ENCODE measurements at places on chromosomes 2 and 18. TPM values are rescaled to one million over a fixed set of nuclear protein-coding genes. Genes with fewer than 3 reads are reported as not detected.
A peak's percentile ranks its signal among the peaks of the same experiment; 100 is the strongest.

DNA sequence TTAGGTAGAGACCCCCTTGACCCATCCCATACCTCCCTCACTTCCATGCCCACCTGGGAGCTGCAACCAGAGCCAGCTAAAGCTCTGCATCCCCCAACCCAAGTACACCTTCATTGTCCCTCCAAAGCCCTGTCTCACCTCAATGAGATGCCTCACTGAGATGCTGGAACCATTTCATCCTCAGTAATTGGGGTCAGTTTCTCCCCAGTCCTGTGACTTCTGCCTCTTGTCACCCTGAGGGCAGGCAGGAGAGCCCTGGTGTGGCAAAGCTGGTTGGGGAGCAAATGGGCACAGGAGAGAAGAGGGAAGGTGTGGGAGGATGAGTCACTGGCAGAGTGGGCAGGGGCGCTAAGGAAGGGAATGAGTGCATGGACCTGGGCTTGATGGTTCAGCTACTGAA lies 27.9 kb upstream of the NT5DC4 start:
- peak overlapping the region; percentile 73 for H3K27ac ChIP-seq
- DNase-seq, result no peak
- no peaks in the 10 kb centered on the region for H3K36me3 ChIP-seq
- H3K4me3 ChIP-seq, result no peak overlapping the region

The PXDN gene
- 153 TPM for total RNA-seq

DNA sequence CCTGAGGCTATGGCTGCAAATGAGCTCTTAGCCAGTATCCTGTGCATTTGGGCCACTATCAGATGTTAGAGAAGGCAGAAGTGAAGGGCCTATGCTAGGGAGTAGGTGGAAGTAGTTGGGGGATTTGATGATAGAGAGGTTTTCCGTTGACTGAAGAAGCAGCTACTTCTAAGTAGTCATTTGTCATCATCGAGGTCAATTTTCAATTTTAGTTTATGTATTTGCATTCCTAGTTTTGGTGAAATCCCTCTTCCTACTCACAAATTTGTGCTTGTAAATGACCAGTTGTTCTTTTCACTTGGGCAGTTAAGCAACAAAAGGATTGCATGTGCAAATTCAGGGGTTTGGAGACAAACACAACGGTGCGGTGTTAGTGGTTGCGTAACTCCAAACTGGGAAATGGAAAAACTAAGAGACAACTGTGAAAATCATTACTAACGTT lies 48.5 kb upstream of the PELI1 start:
- DNase-seq, result no peak
- H3K27ac ChIP-seq, result no peak overlapping the region
- H3K27me3 ChIP-seq, result peaks cover 33% of the 10 kb centered on the region

- peak within 1 kb of the TSS; percentile 69 for H3K4me3 ChIP-seq
- H3K27ac ChIP-seq, result peak within 1 kb of the TSS; percentile 94
- no peaks in the 10 kb centered on the region for H3K27me3 ChIP-seq
- peak; percentile 94 for DNase-seq
- peaks cover 23% of the 10 kb centered on the region for H3K4me1 ChIP-seq
These were observed at the start of gene IGFBP5 for GRCh38 chr2:216695401-216695821. Gene IGFBP5, minus strand, starts transcription at chr2:216695549. Its CDS starts 774 bp downstream, at chr2:216694775.

The VAMP5 gene
- total RNA-seq, result 27.8 TPM

The ASXL2 gene
- 8.1 TPM for total RNA-seq

The C1GALT1C1L gene
- total RNA-seq, result 0.28 TPM

DNA sequence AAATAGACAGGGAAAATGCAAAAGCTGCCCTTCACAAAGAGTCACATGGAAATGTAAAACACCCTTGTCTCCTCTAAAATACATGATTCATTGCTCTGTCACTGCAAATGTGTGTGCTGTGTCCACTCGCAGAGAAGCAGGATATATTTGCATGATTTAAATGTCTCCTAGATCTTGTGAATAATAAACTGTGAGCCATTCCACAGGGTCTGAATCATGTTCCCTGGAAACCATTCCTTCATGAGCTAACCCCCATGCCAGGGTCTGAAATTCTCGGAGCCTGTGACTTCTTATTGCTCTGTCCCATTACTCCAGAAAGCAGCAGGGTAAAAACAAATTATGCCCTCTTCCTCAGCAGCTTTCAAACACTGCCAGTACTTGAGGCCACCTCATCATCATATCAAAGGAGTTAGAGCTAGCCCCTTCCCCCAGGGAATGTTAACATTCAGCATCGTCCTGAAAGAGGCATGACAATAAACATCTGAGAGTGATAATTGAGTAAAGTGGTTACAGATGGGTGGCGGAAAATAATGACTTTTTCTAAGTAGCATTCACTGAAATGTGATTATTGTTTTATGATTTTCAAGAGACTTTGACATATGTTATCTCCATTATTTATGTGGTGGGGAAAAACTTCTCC lies 11.7 kb upstream of the CNGA3 start:
- DNase-seq, result peak; percentile 91
- no peak overlapping the region for H3K4me3 ChIP-seq
- H3K27ac ChIP-seq, result no peak overlapping the region
- peaks cover 6% of the 10 kb centered on the region for H3K4me1 ChIP-seq

The RBM43 gene
- 1.6 TPM for total RNA-seq

The ABCG5 gene
- total RNA-seq, result not detected

- no peak for DNase-seq
- no peak overlapping the region for H3K27ac ChIP-seq
- H3K27me3 ChIP-seq, result no peaks in the 10 kb centered on the region
These were observed 17.1 kb upstream of the CACNB4 start for GRCh38 chr2:152115952-152116351.

The KIF5C gene
- 0.28 TPM for total RNA-seq

The CD207 gene
- not detected for total RNA-seq

The ADAM17 gene
- 46.4 TPM for total RNA-seq

GRCh38 chr2:218017211-218018053 lies 14.6 kb upstream of the TNS1 start:
- H3K36me3 ChIP-seq, result no peaks in the 10 kb centered on the region
- no peak overlapping the region for H3K27ac ChIP-seq
- H3K4me3 ChIP-seq, result no peak overlapping the region
- peaks cover 14% of the 10 kb centered on the region for H3K27me3 ChIP-seq
- DNase-seq, result no peak
- H3K4me1 ChIP-seq, result peaks cover 5% of the 10 kb centered on the region

- H3K4me1 ChIP-seq, result no peaks in the 10 kb centered on the region
- no peak overlapping the region for H3K4me3 ChIP-seq
- no peaks in the 10 kb centered on the region for H3K27me3 ChIP-seq
- peaks cover 26% of the 10 kb centered on the region for H3K36me3 ChIP-seq
- no peak overlapping the region for H3K27ac ChIP-seq
- no peak for DNase-seq
These were observed 10.7 kb downstream of the ACP1 start for GRCh38 chr2:275466-275865.

The PRKRA gene
- total RNA-seq, result 53.6 TPM

The DSG1 gene
- total RNA-seq, result not detected

GRCh38 chr18:598124-598589 lies 1.4 kb downstream of the CLUL1 start:
- DNase-seq, result no peak
- H3K36me3 ChIP-seq, result no peaks in the 10 kb centered on the region
- no peak overlapping the region for H3K4me3 ChIP-seq
- no peaks in the 10 kb centered on the region for H3K4me1 ChIP-seq

- peaks cover 11% of the 10 kb centered on the region for H3K27me3 ChIP-seq
- no peaks in the 10 kb centered on the region for H3K4me1 ChIP-seq
- H3K4me3 ChIP-seq, result no peak overlapping the region
These were observed 60.5 kb downstream of the MERTK start for GRCh38 chr2:111958901-111959300.

GRCh38 chr2:118177318-118177717 lies 89.0 kb downstream of the INSIG2 start:
- H3K4me1 ChIP-seq, result no peaks in the 10 kb centered on the region
- no peak overlapping the region for H3K4me3 ChIP-seq
- no peak for DNase-seq
- no peak overlapping the region for H3K27ac ChIP-seq
- peaks cover 4% of the 10 kb centered on the region for H3K27me3 ChIP-seq

GRCh38 chr2:130874512-130874911 lies 37.8 kb downstream of the ARHGEF4 start:
- H3K27me3 ChIP-seq, result peaks cover 3% of the 10 kb centered on the region
- no peaks in the 10 kb centered on the region for H3K36me3 ChIP-seq
- H3K4me3 ChIP-seq, result no peak overlapping the region
- no peak for DNase-seq
